ENCODE measurements at places on chromosomes 12 and 14.

DNA sequence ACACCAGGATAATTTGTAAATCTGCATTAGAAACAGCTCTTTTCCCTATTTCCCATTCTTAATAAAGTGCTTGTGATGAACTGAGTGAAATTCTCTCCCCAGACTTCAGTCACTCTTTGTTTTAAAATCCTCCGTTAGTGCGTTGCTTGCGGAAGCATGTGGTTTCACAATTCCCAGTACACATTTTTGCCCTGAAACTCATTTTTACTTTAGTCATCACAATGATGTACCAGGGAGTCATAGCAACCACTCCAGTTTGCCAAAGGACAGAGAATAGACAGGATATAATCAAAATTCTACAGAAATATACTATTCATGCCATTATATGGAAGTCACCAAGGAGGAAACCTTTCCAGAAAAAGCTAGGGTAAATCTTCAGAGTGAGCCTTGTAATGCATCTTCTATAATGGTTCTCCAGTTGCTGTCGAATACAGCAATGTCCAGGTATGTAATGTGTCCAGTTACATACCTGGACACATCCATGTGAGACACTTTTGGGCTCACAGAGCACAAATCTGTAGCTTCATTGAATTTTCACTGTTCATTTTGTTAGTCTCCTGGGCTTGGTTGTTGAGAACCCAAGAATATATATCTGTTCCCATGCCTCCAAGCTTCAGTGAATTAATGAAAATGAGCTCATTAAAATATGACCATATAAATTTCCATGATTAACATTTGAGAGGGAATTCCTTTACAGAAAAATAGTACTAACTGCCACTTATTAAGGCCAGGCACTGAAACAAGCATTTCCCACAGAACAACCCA lies 57.8 kb downstream of the GPR135 start:
- no peak for DNase-seq

DNA sequence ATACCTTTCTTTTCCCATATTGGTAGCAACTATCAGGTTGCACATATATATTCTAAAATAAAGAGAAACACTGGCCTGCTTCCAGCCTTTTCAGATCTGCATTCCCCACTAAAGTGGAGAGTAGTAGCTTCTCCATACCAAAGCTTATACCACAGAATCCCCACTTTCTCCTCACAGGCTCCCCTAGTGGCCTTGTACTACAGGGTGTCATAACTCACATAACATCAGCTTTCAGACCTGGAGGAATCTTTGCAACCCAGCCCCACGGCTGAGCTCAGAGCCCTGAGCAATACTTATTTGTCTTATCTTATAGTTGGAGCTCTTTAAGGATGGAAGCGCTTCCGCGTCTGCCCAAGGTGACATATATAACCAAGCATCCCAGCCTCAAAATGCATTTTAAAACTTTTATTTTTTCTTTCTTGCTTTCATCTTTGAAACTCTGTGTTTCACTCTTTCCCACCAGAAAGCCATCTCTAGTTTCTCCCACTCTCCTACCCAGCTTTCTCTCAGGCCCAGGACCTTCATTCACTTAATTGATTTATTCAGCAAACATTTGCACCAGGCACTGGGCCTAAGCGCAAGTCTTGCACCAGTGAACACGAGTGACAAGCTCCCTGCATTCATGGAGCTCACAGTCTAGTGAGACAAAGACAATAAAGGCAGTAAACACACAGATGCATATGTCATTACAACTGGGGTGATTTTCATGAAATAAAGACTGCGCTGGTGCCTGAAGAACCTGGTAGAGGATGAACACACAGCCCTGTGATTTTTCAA lies 254.7 kb downstream of the IPO8 start:
- no peak for DNase-seq

DNA sequence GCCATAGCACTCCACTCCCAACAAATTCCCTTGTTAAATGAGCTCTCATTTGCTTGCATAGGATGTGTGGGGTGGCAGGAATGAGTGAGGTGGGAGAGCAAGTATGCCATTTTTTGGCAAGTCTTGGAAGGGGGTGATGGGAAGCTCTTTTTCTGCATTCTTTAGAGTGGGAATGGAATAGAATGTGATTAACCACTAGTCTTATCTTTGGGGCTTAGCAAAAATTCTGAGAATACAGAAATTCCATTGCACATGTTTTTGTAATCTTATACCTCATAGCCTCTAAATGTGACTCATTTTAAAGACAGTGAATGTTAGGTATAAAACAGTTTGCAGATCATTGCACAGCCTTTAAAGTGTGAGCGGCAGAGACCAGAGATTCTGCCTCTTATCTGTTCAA lies 28.4 kb upstream of the NEDD1 start:
- DNase-seq: no peak

DNA sequence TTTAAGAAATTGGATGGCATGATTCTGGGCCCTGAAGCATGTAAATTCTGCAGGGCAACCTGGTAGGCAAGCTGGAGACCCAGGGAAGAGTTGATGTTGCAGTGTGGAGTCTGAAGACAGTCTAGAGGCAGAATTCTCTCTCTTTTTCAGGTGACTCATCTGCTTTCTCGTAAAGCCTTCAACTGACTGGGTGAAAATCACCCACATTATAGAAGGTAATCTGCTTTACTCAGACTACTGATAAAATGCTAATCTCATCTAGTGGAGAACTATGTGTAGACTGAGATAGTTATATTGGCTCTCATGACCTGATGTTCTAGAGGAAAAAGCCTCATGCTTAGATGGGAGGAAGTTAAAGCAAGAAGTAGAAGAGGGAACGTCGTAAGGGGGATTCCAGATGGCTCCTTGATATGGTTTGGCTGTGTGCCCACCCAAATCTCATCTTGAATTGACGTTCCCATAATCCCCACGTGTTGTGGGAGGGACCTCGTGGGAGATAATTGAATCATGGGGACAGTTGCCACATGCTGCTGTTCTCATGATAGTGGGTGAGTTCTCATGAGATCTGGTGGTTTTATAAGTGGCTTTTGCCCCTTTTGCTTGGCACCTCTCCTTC lies 723.8 kb downstream of the BCL11B start:
- DNase-seq: no peak

DNA sequence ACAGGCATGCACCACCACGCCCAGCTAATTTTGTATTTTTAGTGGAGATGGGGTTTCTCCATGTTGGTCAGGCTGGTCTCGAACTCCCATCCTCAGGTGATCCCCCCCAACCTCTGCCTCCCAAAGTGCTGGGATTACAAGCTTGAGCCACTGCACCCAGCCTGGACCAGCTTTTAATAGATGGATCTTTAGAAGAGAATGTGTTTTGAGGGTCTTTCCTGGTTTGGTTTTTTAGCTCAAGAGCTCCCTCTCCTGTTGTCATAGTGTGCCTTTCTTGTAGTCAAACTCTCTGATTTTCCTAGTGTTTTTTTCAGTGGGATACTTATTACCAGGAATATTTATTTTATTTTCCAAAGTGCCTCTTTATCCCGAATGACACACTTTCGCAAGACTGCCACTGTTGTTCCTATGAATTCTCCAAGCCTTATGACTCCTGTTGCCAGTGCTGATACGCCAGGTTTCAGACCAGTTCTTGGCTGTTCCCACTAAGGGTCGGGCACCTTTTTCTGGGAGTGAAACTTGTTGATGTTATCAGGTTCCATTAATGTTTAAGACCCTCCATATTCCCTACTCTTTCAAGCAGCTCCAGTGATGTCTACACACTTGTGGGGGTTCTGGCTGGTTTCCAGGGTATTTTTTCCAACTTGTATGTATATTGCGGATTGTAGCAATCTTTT lies 31.5 kb upstream of the LIMA1 start:
- no peak for DNase-seq

GRCh38 chr12:29763301-29763683 lies 20.4 kb downstream of the TMTC1 start:
- DNase-seq: no peak

- no peak for DNase-seq
Measured at GRCh38 chr12:64010069-64010686, 165.7 kb downstream of the SRGAP1 start.
